ENCODE measurements at places on chromosomes 6 and 20.

DNA sequence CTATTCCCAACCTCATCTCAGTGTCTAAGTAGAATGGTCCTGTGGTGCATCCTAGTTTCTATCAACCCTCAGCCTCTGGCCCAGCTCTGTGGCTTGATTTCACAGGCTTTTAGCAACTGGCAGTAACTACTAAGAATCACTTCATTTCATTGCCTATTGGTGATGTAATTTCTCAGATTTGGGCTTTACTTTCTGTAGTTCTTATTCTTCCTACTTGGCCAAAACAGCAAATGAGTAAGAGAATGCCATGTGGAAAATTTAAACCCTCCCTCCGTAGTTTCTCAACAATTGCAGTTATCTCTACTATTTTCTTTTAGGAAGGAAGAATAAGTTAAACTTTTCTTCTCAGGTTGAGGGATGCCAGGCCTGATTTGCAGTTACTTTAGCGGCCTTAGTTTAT lies 387.3 kb downstream of the CDKAL1 start:
- no peak for DNase-seq

GRCh38 chr6:86147859-86148258 lies 505.2 kb upstream of the SYNCRIP start:
- no peak for DNase-seq

DNA sequence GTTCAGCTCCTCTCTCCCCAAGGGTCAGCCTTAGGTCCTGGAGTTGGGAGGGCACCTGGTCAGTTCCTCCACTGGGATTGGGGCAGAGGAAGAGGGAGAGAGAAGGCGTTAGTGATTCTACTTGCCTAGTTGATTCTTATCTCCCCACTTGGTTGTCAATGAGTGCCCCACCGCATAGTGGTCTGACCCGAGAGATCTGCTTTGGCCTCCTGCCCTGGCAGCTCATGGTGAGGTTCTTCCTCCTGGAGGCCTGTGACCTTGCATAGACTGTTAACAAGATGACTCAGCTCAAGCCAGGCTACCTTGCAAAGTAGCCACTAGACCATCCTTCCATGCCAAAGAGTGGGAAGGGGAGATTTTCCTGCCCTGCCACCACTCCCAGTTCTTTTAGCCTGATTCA lies 160.6 kb downstream of the TMEM200A start:
- no peak for DNase-seq

DNA sequence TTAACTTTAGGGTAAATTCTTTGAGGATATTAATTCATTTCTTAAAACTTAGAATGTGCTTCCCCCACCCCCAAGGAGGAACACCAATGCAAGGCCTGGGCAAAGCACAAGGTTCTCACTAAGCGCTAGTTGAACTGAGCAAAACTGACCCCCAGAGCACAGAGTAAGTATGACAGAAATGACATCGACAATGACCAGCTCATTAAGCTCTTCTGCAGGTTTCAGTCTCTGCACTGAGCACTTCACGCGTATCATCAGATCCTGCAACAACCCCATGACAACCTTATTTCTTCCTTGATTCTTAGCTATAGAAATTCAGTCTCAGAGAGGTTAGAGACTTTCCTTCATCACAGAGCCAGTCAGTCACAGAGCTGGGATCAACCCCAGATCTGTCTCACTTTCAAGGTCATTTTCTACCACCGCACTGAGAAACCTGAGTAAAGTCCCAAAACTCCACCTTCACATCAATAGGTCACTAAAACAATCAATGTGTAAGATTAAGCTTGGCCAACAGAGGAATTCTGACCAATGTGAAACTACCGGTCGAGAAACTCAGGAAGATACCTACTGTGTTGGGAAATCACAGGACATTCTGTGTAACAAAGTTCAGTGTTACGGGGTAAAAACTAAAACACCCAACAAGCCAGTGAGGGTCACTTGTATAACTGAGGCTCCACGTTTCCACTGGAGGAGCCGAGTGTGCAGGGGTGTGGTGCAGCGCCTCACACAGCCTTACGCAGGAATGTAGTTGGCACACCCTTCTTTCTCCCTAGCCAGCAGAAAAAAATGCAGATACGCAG lies 129.0 kb upstream of the FOXQ1 start:
- DNase-seq, result no peak

DNA sequence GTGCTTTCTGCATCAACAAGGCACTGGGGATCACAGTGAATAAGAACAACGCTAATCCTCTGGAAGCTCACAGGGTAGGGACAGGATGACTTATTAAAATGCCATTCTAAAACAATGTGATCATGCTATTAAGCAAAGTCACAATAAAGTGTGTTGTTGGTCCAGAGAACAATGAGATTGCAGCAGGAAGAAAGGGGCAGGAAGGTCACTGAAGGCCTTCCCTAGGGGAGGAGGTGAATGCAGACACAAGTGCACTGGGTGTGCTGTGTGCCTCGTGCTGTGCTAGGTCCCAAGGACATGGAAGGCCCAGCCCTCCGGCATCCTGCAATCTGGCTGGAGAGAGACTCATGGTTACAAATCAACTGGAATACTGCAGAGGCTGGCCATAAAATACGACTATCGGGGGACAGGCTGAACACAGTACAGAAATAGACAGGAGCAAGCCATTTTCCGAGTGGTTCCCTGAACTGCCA lies 55.7 kb downstream of the LYRM4 start:
- no peak for DNase-seq

- no peak for DNase-seq
Measured at GRCh38 chr6:106751501-106752252, 122.3 kb downstream of the QRSL1 start.

GRCh38 chr6:135675862-135676261 lies 175.6 kb upstream of the PDE7B start:
- DNase-seq, result no peak

DNA sequence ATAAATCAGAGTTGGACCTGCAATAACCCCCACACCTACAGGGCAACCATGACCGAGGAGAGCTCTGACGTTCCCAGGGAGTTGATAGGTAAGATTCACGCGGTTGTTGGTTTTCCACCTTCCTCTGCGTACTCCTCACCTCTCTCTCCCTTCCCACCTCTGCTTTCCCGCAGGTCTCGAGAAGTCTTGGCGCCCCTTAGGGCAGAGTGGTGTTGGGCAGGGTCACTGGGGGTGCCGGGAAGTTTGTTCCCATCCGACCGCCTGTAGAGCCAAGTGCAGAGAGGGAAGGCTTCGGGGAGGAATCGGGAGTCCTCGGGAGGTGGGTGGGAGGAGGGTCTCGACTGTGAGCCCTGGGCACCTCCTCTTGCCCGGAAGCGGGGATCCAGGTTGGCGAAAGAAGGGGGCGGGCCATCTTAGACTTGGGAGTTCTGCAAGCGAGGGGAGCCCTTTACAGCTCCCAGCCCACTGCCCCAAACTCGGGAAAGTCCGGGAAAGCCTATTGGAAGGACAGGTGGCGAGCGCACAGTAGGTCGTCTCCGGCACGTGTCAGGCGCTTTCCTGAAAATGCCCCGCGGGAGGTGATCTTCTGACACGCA lies 672 bp downstream of the CARMIL1 start:
- DNase-seq, result no peak

GRCh38 chr6:77010931-77011542 lies 452.3 kb downstream of the HTR1B start:
- DNase-seq, result no peak

DNA sequence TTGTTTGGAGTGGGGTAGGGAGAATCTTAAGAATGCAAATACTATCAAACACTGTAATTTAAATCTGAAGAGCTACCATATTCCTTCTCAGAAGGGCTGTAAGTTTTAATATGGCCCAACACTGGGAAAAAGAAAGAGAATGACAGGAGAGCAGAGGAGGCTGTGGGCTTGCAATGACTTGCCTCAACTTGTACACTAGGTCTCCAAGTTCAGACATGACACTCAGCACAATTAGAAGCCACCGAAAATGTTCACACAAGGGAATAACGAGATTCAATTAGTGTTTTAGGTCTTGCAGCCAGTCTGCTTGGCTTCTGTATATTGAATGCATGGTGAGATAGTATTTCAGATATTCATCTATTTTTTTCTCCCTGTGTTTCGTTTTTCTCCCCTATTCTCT lies 89.4 kb downstream of the HS3ST5 start:
- no peak for DNase-seq

- DNase-seq, result no peak
Measured at GRCh38 chr6:118639054-118639964, 12.1 kb downstream of the CEP85L start.

DNA sequence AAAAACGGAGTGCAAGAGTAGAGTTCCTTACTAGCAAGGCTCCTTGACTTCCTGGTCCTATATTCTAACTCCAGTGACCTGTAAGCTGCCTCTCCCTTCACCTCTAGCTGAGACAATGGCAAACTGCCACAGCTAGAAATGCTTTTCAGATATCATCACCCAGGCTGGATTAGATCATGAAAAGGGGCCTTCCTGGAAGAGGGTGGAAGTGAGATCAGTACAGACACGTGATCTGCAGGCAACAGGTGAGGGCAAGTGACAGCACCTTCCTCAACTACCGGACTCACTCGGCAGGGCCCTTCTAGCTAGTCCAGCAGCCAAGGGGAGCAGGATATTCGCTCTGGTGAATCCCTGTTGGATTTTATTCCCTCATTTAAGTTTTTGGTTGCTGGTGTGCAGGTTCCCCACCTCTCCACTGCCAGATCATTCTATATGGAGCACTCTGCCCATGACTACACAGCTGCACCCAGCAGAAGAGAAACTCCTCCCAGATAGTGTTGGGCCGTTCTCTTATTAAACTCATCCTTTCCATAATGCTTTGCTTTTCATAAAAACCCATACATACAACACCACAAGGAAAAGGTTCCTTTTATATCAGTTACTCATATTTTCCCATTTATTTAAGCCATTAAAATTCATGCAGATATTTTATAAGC lies 26.4 kb upstream of the FAM83C start:
- DNase-seq, result no peak

- DNase-seq, result no peak
Measured at GRCh38 chr6:69416776-69417175, 380.0 kb downstream of the LMBRD1 start.

All from thoracic aorta (tissue), 2 donors.